Esophagus muscularis mucosa (tissue), 4 donors: ENCODE measurements at places on chromosomes 6 and 20. TPM values are rescaled to one million over a fixed set of nuclear protein-coding genes. Genes with fewer than 3 reads are reported as not detected.
A peak's percentile ranks its signal among the peaks of the same experiment; 100 is the strongest.

Gene DSP
- total RNA-seq = 9.4 TPM

Gene SNX14
- 39.6 TPM for total RNA-seq

Gene EPB41L1
- 40.7 TPM for total RNA-seq

Gene SLC52A3
- 2.2 TPM for total RNA-seq

Gene COL9A1
- 0.34 TPM for total RNA-seq

- DNase-seq = no peak
- no peaks in the 10 kb centered on the region for H3K36me3 ChIP-seq
- no peak overlapping the region for H3K27ac ChIP-seq
- no peak overlapping the region for H3K4me3 ChIP-seq
Observed at GRCh38 chr6:111806165-111806547, 67.1 kb downstream of the FYN start.

DNA sequence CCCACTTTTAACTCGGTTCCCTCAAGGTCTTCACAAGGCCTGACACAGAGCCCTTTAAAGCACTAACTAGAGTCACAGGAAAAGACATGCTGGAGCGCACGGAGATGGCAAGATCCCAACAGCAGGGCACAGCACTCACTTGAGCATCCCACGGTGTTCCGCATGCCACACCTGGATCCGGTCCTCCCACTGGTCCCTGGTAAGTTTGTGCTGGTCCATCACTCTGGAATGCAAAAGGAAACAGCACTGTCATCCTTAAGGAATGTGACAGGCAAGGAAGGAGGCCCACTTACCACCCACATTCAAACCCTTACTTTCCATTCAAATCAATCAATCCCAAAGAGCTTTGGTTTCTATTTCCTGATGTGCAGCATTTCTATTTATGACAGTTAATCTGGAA is 34.7 kb downstream of the EZR start:
- no peak overlapping the region for H3K4me3 ChIP-seq
- no peaks in the 10 kb centered on the region for H3K27me3 ChIP-seq
- no peak for DNase-seq
- no peaks in the 10 kb centered on the region for H3K4me1 ChIP-seq

DNA sequence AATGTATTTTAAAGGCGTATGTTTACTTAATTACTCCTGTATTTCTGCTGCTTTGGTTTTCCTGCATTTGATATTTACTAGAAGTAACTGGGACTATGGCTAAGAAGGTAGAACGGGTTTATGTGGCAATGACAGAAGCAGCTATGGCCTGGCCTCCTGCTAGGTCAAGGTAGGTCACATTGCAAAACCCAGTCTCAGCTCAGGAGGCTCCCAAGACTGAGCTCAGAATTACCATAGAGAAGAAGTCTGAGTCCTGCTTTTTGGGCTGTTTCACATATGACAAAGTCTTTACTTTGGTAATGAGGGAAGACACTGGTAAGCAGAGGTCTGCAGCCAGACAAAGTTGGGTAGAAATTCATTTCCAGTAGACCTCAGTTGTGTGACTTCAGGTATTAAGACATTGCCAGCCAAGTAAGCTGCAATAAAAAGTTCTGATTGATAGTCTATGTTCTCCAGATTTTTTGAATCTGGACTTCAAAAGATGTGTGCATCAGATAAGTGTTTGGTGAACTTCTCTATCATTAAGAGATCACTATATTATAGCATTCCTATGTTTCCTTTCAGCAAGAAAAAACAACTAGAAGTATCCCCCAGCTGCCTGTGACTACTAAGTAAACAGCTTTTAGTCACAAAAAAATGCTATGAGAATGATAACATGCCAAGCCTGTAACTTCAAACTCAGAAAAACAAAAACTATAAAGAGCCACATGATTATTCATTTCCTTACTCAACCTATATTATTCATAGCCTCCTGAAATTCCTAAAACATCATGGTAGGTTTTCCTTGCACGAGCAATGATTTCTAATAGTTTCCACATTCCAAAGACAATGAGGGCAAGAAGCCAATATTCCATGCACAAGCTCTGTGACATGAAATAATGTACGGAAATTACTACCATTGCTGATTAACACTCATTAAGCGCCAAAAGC is 312.3 kb downstream of the HAO1 start:
- H3K4me1 ChIP-seq = no peaks in the 10 kb centered on the region
- DNase-seq = no peak
- no peak overlapping the region for H3K4me3 ChIP-seq
- no peaks in the 10 kb centered on the region for H3K36me3 ChIP-seq
- H3K27me3 ChIP-seq = no peaks in the 10 kb centered on the region

GRCh38 chr6:21003780-21004541 is 469.7 kb downstream of the CDKAL1 start:
- no peak overlapping the region for H3K27ac ChIP-seq
- no peak for DNase-seq
- H3K36me3 ChIP-seq = no peaks in the 10 kb centered on the region
- no peak overlapping the region for H3K4me3 ChIP-seq
- peaks cover 10% of the 10 kb centered on the region for H3K4me1 ChIP-seq
- no peaks in the 10 kb centered on the region for H3K27me3 ChIP-seq

DNA sequence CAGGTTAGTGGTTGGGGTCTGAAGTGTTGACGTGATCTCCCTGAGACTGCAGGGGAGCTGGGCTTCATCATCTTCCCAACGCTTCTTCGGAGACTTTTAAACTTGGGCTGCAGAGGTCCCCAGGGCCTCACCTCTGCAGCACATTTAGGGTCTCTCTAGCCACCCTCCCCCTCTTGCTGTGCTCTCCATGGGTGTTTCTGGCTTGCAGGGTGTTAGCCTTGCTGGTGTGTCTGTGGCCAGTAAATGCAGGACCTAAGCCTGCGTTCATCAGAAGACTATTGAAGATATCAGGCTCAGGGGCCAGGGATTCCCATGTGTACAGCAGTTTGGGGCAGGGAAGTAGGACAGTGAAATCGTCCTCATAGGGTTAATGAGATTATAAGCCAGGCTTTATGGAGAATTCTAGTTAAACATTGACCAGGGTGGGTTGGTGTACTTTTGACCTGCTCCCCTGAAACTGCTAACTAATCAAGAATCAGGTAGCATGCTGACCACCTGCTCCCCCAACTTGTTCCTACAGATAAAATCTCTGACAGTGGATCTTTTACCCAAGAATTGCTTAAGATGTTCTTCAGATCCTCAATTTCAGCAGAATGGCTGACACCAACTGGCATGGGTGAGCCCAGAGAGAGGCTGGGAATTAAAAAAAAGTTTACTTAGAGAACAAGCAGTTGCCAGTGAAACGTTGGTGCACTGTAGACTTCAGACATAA is 3.8 kb upstream of the DDO start:
- H3K36me3 ChIP-seq = no peaks in the 10 kb centered on the region
- no peak for DNase-seq
- H3K4me1 ChIP-seq = peaks cover 20% of the 10 kb centered on the region
- H3K27ac ChIP-seq = no peak overlapping the region

DNA sequence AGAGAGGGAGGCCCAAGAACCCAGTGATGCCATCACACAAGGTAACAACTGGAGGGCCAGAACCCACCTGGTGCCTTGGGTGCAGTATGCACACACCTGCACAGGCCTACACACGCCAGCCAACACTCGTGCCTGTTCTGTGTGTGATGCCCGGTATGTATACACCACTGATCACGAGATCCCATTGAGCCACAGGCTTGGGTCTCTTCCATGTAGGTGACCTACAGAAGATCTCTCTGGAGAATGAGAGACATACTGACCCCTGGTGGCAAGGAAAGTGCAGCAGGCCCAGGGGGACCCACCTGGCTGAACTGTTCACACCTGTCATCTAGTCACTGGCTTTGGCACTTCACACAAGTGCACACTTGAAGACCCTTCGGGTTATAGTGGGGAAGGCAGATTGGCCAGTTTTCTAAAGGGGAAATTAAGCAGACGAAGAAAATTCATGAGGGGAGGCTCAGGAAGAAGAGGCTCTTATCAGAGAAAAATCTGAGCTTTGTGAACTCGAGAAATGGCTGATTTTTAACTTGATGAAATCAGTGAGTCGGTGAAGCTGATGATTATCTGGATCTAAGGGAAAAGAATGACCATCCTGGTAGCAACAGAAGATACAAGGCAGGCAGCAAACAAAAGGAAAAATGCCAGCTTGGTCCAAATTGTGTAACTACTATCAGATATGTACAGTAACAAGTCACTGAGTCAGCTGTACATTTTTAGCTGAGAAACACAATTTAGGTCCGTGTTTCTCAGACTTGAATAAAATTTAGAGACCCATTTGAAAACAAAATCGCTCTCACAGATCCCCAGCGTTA is 69.1 kb upstream of the PBOV1 start:
- H3K36me3 ChIP-seq = no peaks in the 10 kb centered on the region
- no peak for DNase-seq
- no peaks in the 10 kb centered on the region for H3K27me3 ChIP-seq
- no peak overlapping the region for H3K4me3 ChIP-seq

DNA sequence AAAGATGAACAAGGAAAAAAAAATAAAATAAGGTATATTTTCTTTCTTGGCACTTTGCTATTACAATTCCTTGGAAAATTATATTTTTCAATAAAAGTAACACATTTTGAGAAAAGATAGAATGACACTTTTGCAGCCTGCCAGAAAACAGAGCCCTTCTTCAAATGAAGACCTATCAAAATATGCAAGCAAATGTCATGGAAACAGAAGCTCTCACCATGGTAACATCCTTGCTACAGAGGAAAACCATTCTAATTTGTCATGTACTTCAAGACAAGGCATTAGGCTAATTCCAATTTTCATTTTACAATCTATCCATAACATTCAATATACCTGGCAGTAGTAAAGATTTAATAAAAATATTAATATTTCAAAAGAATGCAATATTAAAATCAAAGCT is 177.9 kb downstream of the RNGTT start:
- no peaks in the 10 kb centered on the region for H3K4me1 ChIP-seq
- no peak overlapping the region for H3K4me3 ChIP-seq
- H3K27me3 ChIP-seq = no peaks in the 10 kb centered on the region
- H3K36me3 ChIP-seq = no peaks in the 10 kb centered on the region
- no peak overlapping the region for H3K27ac ChIP-seq

- H3K4me1 ChIP-seq = no peaks in the 10 kb centered on the region
- no peak for DNase-seq
- H3K4me3 ChIP-seq = no peak overlapping the region
- no peaks in the 10 kb centered on the region for H3K27me3 ChIP-seq
- H3K36me3 ChIP-seq = peaks cover 86% of the 10 kb centered on the region
- no peak overlapping the region for H3K27ac ChIP-seq
Observed at GRCh38 chr20:18543932-18544331, 23.3 kb upstream of the SMIM26 start.

GRCh38 chr20:33881989-33882388 is 70.8 kb downstream of the CHMP4B start:
- H3K27ac ChIP-seq = no peak overlapping the region
- no peaks in the 10 kb centered on the region for H3K36me3 ChIP-seq
- no peaks in the 10 kb centered on the region for H3K27me3 ChIP-seq
- no peaks in the 10 kb centered on the region for H3K4me1 ChIP-seq
- no peak overlapping the region for H3K4me3 ChIP-seq
- DNase-seq = no peak

DNA sequence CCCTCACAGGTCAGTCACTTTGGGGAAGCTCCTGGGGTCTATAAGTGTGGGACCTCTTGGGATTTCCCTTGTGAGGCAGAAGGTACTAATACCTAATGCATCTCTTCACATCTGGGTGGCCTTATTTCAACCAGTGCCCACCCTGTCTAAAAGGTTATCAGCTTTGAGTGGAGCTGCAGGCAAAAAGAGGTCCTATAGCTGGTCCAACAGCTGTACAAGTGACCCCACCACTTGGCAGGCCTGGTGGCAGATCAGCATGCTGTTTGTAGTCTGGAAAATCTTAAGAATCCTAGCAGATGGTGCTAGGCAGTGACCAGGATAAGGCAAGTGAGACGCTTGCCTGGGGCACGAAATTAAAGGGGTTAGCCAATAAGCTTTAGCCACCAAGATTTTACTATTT is 51.6 kb upstream of the GTSF1L start:
- DNase-seq = no peak
- no peak overlapping the region for H3K4me3 ChIP-seq
- H3K4me1 ChIP-seq = no peaks in the 10 kb centered on the region
- H3K27me3 ChIP-seq = no peaks in the 10 kb centered on the region
- no peak overlapping the region for H3K27ac ChIP-seq

DNA sequence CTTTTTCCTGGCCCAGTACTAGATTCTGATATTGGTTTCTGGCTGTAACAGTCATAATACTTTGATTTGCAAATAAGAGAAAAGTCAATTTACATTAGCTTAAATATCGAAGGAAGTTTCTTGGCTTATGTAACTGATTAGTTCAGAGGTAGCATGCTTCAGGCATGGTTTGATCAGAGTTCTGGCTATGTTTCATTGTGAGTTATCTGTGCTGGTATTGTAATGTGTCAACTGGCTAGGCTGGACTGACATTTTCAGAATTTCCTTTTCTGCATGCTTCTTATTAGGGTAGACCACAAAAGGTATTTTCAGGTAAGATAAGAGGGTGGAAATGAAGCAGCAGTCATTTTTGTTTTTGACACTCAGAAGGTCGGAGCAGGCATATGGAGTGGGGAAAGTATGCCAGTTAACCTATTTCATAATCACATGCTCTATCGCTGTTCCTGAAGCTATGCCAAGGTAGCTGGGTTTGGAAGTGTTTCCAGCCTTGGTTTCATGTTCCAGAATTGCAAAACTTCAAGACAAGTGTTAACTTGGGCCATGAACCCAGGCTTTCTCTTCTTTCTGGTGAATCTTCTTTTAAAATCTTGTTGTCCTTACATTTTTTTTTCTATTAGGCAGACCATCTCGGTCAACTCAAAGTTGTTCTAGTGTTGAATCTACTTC is 244.9 kb downstream of the DHX35 start:
- no peak overlapping the region for H3K4me3 ChIP-seq
- no peak for DNase-seq
- no peaks in the 10 kb centered on the region for H3K4me1 ChIP-seq

- no peak overlapping the region for H3K4me3 ChIP-seq
- no peak for DNase-seq
- H3K27ac ChIP-seq = no peak overlapping the region
- H3K27me3 ChIP-seq = no peaks in the 10 kb centered on the region
- H3K4me1 ChIP-seq = peaks cover 10% of the 10 kb centered on the region
- no peaks in the 10 kb centered on the region for H3K36me3 ChIP-seq
Observed at GRCh38 chr20:63635431-63636141, 8.7 kb upstream of the GMEB2 start.

DNA sequence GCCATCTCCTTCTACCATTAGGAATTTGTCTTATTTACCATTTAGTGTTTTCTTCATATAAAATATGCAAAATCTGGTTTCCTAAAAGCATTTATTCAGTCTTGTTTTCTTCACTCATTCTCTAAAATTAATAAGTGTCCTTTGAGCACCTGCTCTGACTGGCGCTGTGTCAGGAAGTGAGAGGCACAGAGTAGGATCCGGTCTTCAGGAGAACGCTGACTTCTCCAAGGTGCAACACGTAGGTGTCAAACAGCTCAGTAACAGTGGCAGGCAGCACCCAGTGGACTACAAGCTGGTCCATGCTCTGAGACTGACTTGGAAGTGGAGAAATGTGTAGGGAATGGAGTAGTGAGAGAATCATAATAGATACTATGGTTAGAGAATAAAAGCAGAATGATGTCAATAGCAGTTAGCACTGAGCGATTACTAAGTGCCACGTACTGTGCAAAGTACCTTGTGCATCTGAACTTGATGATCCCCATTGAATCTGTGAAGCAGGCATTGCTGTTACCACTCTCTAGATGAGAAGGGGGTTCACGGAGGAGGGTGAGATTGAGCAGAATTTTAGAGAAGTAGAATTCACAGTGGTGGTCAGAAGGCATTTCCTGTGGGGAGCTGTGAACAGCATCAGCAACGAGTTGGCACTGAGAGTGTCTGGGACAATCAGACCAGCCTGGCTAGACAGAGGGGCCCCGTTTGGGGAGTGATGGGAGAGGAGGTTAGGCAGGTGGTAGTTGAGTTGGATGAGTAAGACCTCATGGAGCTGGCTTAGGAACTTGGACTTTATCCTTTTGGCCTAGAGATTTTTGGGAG is 569.8 kb downstream of the QKI start:
- H3K27ac ChIP-seq = no peak overlapping the region
- H3K36me3 ChIP-seq = no peaks in the 10 kb centered on the region
- no peaks in the 10 kb centered on the region for H3K4me1 ChIP-seq
- peak; percentile 89 for DNase-seq
- H3K4me3 ChIP-seq = no peak overlapping the region
